ENCODE measurements at places on chromosomes 7 and 10.

GRCh38 chr10:122112021-122112616 lies 123.2 kb downstream of the TACC2 start:
- peak; percentile 62 for DNase-seq

- DNase-seq = no peak
Observed at GRCh38 chr7:141042222-141043193, 27.8 kb upstream of the MRPS33 start.

- DNase-seq = peak; percentile 90
Observed at GRCh38 chr7:83648464-83649241, at the start of gene SEMA3E. SEMA3E (minus strand) TSS chr7:83649139.

DNA sequence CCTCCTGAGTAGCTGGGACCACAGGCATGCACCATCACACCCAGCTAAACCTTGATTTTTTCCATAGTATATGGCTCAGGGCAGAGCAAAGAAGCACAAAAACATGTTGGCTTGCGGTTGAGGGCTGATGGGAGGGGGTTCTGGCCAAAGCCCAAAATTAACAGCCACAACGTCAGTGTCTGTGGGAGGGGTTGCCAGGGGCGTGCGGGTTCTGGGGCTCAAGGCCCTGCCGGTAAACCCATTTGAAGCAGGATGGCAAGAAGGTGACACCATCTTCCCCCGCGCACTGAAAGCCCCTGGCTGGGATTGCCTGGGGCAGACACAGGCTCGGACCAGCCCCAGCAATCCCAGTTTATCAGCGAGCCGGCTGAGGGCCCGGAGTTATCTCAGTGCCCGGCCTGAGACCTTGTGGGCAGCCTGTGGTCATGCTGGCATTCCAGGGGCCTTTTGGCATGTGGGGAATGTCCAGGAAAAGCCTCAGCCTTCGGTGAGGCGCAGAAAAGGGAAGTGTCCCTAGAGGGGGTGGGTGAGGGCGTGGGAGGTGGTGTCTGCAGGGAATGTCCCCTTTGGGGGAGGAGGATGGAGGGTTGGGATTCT lies 167.7 kb upstream of the TNRC18 start:
- peak; percentile 64 for DNase-seq

- no peak for DNase-seq
Observed at GRCh38 chr7:143993924-143994323, 6.2 kb upstream of the OR6B1 start.

GRCh38 chr10:31343009-31343408 lies 24.0 kb downstream of the ZEB1 start:
- DNase-seq = no peak

- peak; percentile 43 for DNase-seq
Observed at GRCh38 chr10:9262770-9263169, 1208.3 kb downstream of the GATA3 start.

DNA sequence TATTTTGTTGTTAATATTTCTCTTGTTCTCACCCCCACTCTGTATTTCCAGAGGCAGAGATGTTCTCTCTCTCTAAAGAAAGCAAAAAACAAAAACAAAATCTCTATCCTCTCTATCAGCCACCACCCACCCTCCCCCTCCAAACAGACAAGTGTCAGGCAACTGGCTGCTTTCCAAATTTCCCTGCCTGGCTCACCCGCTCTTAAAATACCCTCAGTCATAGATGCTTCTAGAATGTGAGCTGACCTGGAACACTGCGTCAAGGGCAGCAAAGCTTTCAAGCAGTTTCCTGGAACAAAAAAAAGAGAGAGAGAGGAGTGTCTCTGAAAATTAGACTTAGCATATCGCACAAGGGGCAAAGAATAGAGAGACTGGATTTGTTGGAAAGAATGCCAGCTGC lies 341.0 kb upstream of the ZMIZ1 start:
- DNase-seq = no peak

DNA sequence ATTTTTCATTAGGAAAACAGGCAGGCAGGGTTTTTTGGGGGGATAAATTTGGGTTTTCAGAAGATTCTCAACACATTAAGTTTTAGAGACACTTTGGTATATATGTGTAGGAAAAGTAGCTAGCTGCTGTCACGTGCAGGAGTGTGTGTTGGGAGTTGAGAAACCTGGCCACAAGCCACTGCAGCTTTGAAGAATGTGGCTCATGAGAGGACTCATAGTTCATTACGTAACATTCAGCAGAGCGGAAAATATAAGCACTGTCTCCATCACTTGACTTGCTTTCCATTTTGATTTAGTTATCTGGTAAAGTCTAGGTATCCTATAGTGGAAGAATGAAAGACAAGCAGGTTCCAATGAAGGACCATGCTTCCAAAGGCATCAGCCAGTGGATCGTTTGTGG lies 31.2 kb downstream of the SMNDC1 start:
- no peak for DNase-seq

DNA sequence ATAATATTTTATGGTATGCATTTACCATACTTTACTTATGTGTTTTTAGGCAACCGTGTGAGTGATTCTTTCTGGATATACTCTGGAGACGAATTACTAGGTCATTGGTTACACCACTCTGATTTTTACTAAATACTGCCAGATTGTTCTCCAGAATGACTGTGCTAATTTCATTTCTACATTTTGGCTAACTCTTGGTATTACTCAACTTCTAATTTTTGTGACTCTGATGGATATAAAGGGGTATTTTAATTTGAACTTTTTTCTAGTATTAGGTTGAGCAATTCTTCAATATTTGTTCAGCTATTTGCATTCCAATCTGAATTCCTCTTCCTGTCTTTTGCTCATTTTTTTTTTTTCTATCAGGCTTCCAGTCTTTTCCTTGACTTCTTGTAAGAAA lies 223.6 kb downstream of the MDFIC start:
- DNase-seq = peak; percentile 51

DNA sequence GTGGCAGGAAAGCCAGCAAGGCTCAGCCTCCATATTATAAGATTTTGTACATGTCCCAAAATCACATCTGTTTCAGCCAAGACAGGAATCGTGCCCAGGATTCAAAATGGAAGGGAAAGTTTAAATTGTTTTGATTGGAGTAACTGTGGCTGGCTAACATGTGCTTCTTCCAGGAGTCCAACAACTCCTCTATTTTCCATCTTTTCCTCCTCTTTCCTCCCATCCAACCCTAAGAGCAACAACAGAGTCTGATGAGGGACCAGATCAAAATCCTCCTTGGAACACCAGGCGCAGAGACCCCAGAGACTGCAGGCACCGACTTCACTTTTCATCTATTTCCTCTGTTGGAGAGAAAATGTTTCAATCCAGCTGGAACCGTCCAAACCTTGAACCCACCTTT lies 36.0 kb upstream of the SVIL start:
- DNase-seq = no peak

- no peak for DNase-seq
Observed at GRCh38 chr10:12628153-12628552, 278.8 kb downstream of the CAMK1D start.

DNA sequence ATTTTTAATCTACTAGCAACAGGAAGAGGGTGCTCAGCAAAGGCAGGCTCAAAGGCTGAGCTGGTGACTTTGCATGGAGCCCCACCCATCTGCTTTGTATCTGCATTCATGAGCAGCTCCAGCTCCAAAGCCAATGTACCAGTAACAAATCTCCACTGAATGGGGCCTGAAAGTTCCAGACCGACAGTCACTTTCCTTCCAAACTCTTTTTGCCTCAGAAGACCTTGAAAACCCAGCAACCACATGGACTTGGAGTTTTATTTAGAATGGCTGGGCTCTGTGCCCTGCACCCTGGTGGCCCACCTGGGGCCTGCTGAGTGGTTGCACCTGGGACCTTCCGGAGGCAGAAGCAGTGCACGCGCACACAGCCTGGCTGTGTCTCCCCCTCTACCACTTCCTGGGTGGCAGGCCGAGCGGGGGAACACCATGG lies 195.0 kb upstream of the PLXNA4 start:
- no peak for DNase-seq

GRCh38 chr7:32330602-32331001 lies 159.6 kb downstream of the LSM5 start:
- DNase-seq = no peak

DNA sequence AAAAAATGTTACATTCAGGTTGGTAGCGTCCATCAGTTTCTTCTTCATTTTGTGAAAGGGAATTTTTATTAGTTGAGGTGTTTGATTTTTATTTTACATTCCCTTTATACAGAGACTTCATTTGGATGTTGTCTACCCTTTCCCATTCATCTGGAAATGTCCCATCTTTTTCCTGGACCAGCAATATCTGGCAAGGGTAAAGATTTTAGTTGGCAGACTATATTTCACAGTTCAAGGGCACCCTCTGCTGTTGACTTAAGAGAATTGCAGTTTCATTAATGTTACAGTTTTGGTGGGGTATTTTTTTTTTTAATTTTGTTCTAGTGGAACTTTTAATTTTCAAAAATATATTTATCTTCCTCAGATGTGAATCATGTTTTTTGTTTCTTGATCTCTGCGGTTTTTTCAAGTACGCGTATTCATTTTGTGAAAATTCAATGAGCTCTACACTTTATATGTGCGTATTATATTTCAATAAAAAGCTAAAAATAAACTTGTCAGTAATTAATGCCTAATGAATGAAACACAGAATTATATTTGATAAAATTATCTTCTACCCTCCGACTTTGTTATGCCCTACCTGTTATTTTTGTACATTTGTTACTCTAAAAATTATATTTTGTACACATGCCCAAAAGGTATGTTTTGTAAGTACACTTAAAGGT lies 97.9 kb upstream of the KLF14 start:
- peak; percentile 64 for DNase-seq

- DNase-seq = no peak
Observed at GRCh38 chr10:100554902-100555301, 19.2 kb downstream of the HIF1AN start.

DNA sequence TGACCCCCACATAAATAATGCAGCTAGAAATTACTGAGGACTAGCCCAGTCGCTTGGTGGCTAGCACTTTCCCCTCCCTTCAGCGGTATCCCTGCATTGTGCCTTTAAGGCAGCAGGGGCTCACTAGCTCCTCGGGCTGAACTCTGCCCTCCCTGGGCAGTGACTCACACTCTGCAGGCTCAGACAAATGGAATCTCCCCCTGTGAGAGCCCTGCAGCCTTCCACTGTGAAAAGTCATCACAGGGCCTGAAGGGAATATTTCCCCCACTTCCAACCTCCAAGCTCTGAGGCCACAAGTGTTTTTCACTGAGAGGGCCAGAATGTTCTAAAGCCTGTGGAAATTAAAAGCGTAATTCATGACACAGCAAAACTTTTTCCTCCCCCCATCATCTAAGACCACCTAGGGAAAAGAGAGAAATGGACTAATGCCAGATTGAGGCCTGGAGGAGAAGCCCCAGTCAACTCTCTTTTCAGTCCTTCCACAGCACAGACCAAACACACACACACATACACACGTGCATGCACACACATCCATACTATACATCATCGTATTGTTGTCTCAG lies 93.6 kb upstream of the COL1A2 start:
- peak; percentile 88 for DNase-seq

DNA sequence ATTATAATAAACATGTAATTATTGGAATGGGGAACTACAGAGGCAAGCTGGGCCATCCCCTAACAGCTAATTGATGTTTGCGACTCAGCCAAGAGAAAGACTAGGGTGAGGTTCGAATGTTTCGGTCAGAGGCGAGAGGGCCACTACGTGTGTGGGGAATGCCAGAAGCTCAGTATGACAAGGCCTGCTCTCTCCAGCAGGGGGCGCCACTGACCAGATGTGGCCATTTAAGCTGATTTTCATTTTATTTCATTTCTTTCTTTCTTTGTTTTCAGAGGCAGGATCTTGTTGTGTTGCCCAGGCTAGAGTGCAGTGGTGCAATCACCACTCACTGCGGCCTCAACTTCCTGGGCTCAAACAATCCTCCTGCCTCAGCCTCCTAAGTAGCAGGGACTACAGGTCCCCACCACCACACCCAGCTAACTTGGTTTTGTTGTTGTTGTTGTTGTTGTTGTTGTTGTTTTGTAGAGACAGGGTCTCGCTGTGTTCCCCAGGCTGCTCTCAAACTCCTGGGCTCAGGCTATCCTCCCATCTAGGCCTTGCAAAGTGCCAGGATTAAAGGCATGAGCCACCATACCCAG lies 38.1 kb downstream of the TMEM130 start:
- peak; percentile 13 for DNase-seq

- no peak for DNase-seq
Observed at GRCh38 chr7:2244404-2244995, 2.5 kb downstream of the NUDT1 start.

DNA sequence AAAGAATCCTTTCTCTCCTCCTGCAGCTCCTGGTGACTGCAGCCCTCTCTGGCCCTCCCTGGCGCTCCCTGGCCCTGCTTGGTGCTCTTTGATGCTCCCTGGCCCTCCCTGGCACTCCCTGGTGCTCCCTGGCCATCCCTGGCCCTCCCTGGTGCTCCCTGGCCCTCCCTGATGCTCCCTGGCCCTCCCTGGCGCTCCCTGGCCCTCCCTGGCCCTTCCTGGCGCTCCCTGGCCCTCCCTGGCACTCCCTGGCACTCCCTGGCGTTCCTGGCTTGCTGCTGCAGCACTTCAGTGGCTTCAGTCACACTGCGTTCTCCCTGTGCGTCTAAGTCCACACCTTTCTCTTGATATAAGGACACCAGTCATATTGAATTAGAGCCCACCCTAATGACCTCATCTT lies 15.2 kb upstream of the FGFR2 start:
- peak; percentile 15 for DNase-seq

- DNase-seq = peak; percentile 89
Observed at GRCh38 chr7:158432369-158433341, 155.0 kb downstream of the PTPRN2 start.

DNA sequence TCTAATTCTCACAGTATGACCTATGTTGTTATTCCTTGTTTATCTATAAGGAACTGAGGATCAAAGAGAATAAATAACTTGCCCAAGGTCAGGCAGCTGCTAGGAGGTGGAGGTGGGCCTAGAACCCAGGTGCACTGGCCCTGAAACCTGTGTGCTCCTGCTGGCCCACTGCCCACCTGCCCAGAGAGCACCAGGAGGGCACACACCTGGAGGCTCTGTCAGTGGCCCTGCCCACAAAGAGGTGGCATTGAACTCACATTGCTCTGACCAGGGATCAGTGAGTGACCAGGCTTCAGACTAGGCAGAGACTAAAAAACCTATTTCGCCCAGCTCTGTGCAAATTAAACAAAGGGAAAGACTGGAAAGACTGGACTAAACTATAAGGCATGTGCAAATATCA lies 210.6 kb downstream of the TNS3 start:
- DNase-seq = no peak

GRCh38 chr10:124557167-124557566 lies 95.5 kb downstream of the LHPP start:
- DNase-seq = no peak

- no peak for DNase-seq
Observed at GRCh38 chr7:21318916-21319270, 109.0 kb upstream of the SP4 start.

- no peak for DNase-seq
Observed at GRCh38 chr10:57791546-57791945, 476.1 kb downstream of the IPMK start.

DNA sequence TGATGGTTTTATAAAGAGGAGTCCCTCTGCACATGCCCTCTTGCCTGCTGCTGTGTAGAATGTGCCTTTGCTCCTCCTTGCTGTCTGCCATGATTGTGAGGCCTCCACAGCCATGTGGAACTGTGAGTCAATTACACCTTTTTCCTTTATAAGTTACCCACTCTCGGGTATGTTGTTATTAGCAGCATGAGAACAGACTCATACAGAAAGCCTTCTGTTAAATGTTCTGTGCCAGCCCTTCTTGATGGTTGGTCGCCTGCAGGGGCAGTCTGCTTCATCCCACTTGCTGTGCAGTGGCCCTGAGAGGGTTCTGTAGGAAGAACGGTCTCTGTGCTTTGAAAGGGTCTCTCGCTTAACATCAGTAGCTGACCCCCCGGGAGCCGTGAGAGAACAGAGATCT lies 248.9 kb upstream of the IGFBP3 start:
- DNase-seq = no peak

- DNase-seq = no peak
Observed at GRCh38 chr7:19587291-19587690, 121.5 kb downstream of the POLR1F start.
